Dermis blood vessel endothelial cell (primary cell): ENCODE measurements at places on chromosomes 5 and 9. TPM values are rescaled to one million over a fixed set of nuclear protein-coding genes. Genes with fewer than 3 reads are reported as not detected.

DNA sequence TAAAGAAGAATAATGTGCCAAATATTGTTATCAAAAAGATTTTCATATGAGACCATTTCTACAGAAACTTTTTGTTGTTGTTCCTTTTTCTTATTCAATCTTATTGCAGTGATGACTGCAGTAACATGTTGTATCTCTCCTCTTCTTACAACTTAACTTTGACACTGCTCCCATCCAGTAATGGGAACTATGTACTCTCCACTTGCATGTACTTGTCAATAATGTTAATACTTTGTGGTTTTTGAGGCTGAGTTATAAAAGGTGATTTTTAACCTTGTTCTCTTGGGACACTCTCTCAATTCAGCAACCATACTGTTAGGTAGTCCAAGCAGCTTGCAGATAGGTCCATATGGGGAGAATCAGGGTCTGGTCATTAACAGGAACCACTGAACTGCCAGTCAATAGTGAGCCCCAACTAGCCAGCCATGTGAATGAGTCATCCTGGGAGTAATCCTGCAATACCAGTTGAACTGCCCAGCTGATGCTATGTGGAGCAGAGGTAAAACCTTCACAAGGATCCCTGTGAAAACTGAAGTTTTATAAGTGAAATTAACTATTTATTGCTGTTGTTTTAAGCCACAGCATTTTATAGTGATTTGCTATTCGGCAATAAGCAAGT is 199.6 kb upstream of the DAB2 start:
- no peak for DNase-seq

GRCh38 chr9:76403352-76403751 is 9.1 kb upstream of the RFK start:
- DNase-seq: peak; percentile 80

- DNase-seq: peak; percentile 97
These were observed at the start of gene RNF130 for GRCh38 chr5:180071531-180072255. RNF130 (minus strand) TSS chr5:180071759; CDS start chr5:180071702, 57 bp downstream.

GRCh38 chr9:34997379-34997781 is 7.8 kb downstream of the DNAJB5 start:
- DNase-seq: no peak

DNA sequence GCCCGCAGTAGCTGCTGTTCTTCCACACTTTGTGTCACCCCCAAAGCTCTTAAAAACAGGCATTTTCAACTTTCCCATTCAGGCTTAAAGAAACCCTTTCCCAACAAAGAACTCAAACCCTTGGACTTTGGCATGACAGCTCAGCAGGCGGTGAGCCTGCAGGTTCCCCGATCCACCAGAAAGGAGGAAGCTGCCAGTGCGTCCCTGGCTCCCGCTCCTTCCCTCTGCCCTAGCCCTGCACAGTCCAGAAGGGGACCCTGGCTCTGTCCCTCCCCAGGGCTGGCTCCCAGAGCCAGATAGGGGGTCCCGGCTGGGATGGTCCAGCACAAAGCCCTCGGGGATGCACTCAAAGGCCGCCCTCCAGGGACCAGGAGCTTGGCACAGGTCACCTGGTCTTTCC is 9.6 kb downstream of the SLC9A3 start:
- DNase-seq: no peak

- DNase-seq: no peak
These were observed 97.6 kb upstream of the ADAMTS19 start for GRCh38 chr5:129362456-129362855.

GRCh38 chr5:103706939-103707682 is 144.5 kb upstream of the NUDT12 start:
- DNase-seq: no peak

DNA sequence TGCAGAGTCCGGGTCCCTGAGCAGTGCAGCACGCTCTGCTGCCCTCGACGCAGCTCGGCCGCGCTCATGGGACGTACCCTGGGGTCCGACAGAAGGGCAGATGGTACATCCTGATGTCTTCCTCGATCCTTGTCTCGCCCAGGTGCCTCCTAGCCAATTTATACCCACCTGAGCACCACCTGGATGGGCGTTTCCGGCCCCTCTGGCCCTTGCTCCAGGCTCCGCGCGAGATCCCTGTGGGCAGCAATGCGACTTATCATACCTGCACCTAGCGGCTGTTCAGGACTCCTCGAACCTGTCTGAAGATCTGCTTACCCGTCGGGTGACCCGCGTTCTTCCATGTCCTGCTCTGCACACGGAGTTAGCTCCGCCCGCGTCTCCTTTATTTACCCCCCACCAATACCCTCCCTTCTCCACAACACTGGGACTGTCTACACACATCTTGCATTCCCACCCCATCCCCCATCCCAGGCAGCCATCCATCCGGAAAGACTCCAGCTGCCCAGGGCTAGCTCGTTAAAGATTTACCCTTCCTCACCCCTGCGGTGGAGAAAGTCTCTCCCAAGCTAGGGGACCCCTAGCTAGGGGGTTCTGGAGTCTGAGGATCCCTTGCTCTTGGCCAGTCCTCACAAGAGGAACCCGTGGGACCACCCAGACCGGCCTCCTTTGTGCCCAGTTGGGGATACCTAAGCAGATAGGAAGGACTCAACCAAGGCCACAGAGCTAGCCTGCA is at the start of gene KIF12:
Gene KIF12 (minus strand): TSS at position 357 of the 733 bp plus-strand sequence. CDS start 16 bp downstream, at position 341.
- DNase-seq: no peak

- no peak for DNase-seq
These were observed 271.0 kb upstream of the SLC30A5 start for GRCh38 chr5:68822796-68823195.

GRCh38 chr5:166068547-166069335 is 2222.7 kb upstream of the WWC1 start:
- DNase-seq: no peak

DNA sequence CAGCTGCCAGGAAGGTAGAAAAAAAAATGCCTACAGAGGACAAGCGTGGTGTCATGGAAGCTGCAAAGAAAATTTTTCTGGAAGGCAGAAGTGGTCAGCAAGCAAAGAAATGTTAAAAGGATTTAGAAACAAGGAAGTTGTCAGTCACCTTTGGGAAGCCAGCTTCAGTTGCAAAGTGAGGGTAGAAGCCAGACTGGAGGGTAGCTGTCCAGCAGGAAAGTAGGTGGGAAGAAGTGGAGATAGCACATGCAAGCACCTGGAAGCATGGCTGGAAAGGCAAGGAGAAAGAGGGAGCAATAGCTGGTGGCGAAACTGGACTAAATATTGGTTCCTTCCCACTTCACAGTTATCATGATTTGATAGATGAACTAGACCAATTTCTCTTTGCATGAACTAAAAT is 54.3 kb downstream of the ADRB2 start:
- DNase-seq: no peak

HAPLN1 gene
- under 0.01 TPM in 1 of 2 replicates, not detected in the other for total RNA-seq

PHYHD1 gene
- 0.85 TPM in 1 of 2 replicates, not detected in the other for total RNA-seq

TAS2R1 gene
- total RNA-seq: not detected in 2 replicates

SPRY4 gene
- total RNA-seq: 5.5 and 11.9 TPM in 2 replicates

CCIN gene
- under 0.01 and 0.19 TPM in 2 replicates for total RNA-seq

FOXI1 gene
- not detected in 2 replicates for total RNA-seq
